Inflammatory macrophage treated with lipopolysaccharide for 4 hours (primary cell): ENCODE measurements at places on chromosomes 16 and 17.

- DNase-seq, result peak; percentile 50
These were observed 15.0 kb downstream of the OR1A1 start for GRCh38 chr17:3222505-3222904.

DNA sequence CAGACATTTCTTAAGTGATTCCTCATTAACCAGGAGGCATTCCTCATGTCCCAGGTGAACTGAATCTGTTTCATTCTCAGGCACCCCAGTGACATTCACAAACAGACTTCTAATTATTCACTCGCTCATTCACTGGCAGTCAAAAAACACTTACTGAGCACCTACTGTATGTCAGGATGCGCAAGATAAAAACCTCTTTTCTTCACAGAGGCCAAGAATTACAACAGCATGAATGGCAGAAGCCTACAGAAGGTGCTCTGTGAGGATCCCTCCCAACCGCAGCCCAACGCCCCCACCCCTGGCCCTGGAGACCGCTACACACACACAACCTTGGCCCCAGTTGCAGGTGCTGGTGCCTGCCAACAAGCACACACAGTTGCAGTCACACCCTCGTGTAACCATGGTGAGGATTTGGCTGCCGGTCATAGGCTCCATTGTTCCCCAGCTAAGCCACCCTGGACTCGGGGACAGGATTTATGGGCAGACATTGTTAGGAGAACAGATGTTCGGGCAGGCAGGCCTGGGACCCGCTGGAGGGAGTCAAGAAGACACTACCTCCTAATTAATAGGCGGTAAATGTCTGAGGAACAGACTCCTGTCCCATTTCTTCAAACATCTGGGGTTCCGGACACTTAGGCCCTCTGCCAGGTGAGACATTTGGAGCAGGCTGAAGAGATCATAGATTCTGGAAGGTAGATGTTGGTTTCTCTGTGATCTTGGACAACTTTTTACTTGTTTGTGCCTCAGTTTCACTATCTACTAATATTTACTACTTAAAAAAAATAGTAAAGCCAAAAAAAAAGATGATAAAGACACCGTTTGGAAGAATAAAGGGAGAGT is 43.2 kb downstream of the CUEDC1 start:
- no peak for DNase-seq

- no peak for DNase-seq
These were observed 18.3 kb upstream of the RASD1 start for GRCh38 chr17:17514361-17514992.

GRCh38 chr17:58280480-58281217 is at the start of gene MPO:
Gene MPO, minus strand, starts transcription at chr17:58280935. Its CDS starts 177 bp downstream, at chr17:58280758.
- no peak for DNase-seq

GRCh38 chr17:78421534-78422266 is 43.3 kb downstream of the PGS1 start:
- peak; percentile 76 for DNase-seq

GRCh38 chr16:56436258-56436657 is 10.9 kb upstream of the AMFR start:
- peak; percentile 47 for DNase-seq

GRCh38 chr17:18129041-18129502 is 20.5 kb downstream of the MYO15A start:
- DNase-seq, result no peak

DNA sequence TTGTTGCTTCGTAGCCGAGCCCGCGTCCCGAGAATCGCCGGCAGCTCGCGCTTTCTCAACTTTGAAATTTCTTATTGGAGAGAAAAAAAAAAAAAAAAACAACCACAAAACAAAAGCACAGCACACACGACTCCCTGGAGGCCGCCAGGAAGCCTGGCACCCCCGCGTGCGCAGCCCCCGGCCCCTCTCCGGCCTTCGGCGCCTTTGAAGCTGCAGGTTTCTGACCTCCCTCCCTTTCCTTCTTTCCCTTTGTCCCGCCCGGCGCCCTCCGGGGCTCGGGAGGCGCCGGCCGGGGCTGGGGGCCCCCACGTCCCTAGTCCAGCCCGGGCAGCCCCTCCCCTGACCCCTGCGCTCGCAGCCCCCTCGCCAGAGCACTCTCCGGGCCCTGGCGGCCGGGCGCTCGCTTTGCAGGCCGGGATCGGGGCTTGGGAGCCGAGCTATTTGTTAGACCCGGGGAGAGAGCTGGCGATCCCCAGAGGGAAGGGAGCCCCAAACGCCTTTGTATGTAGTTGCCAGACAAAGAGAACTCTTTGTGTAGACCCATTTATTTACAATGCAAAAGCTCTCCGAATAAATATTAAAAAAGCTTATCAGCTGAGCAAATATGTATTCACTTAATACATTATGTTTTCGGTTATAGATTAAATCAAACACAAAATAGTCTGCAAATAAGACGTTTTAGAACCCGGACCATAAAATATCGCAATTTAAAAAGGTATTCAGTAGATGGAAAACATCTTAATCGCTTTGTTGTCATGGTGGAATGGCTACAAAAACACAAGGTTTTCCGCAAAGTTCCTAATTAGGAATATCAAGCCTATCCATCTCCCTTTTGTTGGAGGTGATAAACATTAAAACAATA is 2.3 kb downstream of the BAHCC1 start:
- DNase-seq, result peak; percentile 48

- no peak for DNase-seq
These were observed 4.3 kb upstream of the ODAD4 start for GRCh38 chr17:41925991-41926590.
